ENCODE measurements at places on chromosomes 6 and 20. TPM values are rescaled to one million over a fixed set of nuclear protein-coding genes. Genes with fewer than 3 reads are reported as not detected.

DNA sequence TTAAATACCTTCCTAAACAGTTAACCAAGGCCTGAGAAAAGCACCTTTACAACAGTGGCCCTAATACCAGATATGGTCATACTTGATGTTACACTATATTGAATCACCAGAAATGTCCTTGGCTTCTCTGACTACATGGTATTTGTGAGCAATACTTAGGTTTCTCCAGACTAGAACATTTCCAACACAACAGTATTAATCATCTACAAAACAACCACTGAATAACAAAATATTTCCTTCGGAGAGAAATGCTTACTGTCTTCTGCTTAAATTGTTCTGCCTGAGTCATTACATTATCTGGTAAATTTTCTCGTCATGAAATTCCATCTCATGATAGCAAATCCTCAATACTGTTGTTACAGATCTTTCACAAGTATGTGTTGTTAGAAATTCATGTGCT is 252.9 kb upstream of the RUNX2 start:
- no peak for DNase-seq

Gene LYRM2
- total RNA-seq, result 2.3 TPM

DNA sequence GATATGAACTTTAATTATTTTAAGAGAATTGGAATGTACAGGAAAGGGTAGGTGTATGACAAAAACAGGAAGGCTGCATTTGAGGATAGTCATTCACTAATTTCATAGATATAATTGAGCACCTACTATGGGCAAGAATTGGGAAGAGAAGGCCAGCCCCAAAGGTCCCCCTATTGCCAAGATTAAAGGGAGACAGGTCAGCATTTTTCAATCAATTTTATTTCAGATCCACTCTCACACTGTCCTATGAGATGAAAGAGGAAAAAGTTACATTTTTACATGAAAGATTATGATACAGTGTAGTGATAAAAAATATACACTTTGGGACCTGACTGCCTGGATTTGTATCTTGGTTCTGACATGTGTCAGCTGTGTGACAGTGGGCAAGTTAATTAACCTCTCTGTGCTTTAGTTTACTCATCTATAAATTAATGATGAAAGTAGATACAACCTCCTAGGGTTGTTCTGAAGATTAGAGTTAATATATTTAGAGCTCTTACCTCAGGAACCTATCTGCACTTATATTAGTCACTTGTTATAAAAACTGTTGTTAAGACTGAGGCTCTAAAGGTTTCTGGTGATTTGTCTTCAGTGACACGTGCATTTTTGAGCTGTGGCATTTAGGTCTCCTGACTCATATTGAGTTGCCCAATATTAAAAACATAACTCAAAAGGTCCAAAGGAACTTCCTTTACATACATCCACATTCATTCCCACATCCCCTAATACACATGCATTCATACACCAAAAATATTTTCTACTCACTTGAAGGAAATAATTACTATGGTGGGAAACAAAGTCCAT is 45.7 kb downstream of the SCGN start:
- DNase-seq, result no peak

Gene CCM2L
- 3.5 TPM for total RNA-seq

Gene KIAA0408
- total RNA-seq, result 31.2 TPM

DNA sequence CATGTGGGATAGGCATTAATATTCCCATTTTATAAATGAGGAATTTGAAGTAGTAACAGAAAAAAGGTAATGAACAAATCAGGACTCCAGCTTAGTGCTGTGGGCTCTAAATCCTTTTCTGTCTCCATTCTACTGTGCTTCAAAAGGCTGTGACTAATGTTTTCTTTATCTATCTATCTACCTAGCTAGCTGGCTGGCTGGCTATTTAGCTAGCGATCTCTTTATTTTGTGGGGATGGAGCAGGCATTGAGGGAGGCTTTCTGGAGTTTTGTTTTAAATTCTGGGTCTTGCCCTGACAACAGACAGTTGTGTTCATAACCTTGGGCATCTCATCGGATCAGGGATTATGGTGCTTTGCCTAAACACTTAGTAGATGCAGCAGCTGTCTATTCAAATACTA is 139.2 kb downstream of the SOX4 start:
- no peak for DNase-seq

- DNase-seq, result no peak
These were observed 610.7 kb downstream of the QKI start for GRCh38 chr6:164025180-164025579.

DNA sequence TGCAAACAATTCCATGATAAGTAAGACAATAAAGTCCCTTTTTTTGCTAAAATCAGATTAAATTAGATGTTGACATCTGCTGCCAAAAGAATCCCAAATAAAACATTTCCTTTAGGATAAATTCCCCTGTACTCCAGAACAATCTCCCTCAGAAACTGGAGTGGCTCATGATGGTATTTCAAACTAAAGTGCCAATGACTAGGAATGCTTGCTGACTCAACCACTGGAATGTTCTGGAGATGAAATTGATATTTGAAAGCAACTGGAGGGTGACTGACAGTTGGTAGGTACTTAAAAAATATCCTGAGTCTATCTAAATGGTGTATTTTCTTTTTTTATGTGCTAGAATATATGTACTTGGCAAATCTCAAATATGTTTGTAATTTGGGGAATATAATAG is 350.1 kb upstream of the TSHZ2 start:
- no peak for DNase-seq

Gene ZNF133
- total RNA-seq, result 11.2 TPM

Gene NFATC2
- total RNA-seq, result 11.9 TPM

Gene CYP24A1
- total RNA-seq, result 4.8 TPM

Gene DNAAF9
- total RNA-seq, result 24.6 TPM
